Right ventricle myocardium superior (tissue), 1 donor: ENCODE measurements at places on chromosomes 13 and 19. TPM values are rescaled to one million over a fixed set of nuclear protein-coding genes. Genes with fewer than 3 reads are reported as not detected.
A peak's percentile ranks its signal among the peaks of the same experiment; 100 is the strongest.

ESD gene
- total RNA-seq: 104 TPM

UBE2L5 gene
- total RNA-seq: not detected

KLK12 gene
- not detected for total RNA-seq

LCP1 gene
- total RNA-seq: 20.5 TPM

KPTN gene
- total RNA-seq: 8.4 TPM

CD37 gene
- 4.0 TPM for total RNA-seq

SHISA2 gene
- 0.11 TPM for total RNA-seq

ZNF816 gene
- 4.7 TPM for total RNA-seq

ZSCAN1 gene
- total RNA-seq: not detected

- DNase-seq: peak; percentile 61
These were observed 10.5 kb upstream of the SMG9 start for GRCh38 chr19:43765109-43765876.

- no peak for DNase-seq
These were observed 34.2 kb downstream of the TDRD3 start for GRCh38 chr13:60431108-60431700.

GRCh38 chr19:28196101-28196500 lies 1016.9 kb downstream of the UQCRFS1 start:
- no peak for DNase-seq

DNA sequence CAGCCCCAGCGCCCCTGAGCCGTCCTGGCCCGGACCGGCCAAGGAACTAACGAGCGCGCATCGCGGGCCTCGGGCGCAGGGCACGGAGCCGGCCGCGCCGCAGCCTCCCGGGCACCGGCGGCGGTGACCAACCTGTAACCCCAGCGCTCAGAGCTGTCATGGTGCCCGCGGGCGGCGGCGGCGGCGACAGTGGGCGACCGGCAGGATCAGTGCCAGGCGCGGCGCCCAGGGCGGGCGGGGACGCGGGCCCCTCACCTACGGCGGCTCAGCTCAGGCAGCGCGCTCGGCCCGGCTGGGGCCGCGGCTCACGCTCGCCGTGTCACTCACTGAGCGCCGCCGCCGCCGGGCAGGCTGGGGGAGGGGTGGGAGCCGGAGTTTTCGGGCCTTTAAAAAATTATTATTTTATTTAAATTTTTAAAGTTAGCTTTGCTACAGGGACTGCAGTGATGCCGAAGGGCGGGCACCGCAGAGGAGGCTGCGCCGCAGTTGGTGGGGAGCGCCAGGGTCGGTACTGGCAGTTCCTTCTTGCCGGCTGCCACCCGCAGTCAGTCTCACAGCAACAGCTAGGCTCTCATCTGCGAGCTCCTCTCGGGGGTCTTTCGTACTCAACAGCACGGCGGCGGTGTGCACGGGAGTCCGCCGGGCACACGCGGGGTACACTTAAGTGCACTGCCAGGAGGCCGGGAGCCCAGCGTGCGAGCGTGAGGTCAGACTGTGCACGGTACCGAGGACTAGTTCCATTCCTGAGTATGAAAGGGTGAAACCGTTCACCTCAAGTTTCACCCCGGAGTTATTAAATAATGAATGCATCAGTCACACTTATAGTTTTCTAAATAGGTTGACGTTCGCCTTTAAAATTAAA lies at the start of gene NALCN:
Gene NALCN (minus strand): TSS at position 328 of the 862 bp plus-strand sequence. CDS start 17,382 bp downstream, outside the sequence.
- peak; percentile 54 for DNase-seq

GRCh38 chr19:48510421-48511268 lies 990 bp downstream of the LMTK3 start:
- DNase-seq: peak; percentile 64

- no peak for DNase-seq
These were observed 6.1 kb downstream of the AP2A1 start for GRCh38 chr19:49772850-49773432.

DNA sequence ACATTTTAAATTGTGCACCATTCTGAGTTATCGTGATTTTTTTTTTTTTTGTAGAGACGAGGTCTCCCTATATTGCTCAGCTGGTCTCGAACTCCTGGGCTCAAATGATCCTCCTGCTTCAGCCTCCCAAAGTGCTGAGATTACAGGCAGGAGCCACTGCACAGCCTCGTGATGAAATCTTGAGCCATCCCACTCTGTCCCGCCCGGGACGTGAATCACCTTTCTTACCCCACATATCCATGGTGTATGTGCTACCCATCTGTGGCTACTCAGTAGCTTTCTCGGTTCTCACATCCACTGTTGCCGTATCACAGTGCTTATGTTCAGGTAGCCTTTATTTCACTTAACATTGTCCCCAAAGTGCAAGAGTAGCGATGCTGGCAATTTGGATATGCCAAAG lies 26.5 kb downstream of the PAK4 start:
- DNase-seq: no peak

DNA sequence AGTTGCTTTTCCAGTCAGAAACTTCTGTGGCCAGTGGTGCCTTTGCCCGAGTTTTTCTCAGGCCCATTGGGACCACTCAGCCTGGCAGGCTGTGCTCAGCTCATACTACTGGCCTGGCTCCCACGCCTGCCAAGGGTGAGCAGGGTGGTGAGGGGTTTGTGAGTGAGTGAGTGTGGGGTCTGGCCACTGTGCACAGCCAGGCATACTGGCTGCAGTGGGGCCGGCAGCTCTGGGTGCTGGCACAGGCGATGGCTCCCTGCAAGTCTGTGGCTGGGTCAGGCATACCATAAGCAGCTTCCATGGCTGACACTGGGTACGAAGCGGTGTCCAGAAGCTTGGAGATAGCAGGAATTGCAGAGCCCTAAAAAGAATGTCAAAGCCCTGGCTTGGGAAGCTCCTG lies 161.0 kb downstream of the SLITRK6 start:
- peak; percentile 33 for DNase-seq

DNA sequence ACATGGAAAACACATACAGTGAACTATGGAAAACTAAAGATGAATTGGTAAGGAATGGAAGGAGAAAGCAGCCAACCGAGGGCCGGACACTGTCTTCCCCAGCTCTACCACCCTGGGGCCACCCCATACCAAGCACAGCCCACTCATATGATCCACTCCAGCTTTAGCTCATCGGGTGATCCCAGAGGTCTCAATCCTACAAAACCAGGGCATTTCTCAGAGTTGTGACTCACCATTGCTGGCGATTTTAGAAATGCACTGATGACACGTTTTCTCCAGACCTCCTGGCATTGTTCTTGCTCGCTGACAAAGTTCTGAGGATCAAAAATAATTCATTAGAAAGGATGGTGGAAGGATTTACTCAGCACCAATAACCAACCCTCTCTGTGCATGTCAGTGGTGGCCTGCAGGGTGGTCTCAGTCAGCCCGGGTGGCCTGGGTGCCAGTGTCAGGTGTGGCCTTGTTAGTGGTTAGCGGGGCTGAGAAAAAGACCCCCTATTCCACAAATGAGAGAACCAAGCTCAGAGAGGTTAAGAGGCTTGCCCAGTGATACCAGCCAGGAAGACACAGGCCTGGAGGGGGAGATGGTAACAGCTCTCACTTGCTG lies 6.6 kb downstream of the TMEM272 start:
- DNase-seq: no peak

GRCh38 chr13:113092776-113093579 lies 12.6 kb upstream of the F7 start:
- DNase-seq: no peak

- no peak for DNase-seq
These were observed 517.2 kb upstream of the SLITRK1 start for GRCh38 chr13:84399320-84400085.

GRCh38 chr13:105342281-105342820 lies 1193.1 kb downstream of the EFNB2 start:
- DNase-seq: no peak

DNA sequence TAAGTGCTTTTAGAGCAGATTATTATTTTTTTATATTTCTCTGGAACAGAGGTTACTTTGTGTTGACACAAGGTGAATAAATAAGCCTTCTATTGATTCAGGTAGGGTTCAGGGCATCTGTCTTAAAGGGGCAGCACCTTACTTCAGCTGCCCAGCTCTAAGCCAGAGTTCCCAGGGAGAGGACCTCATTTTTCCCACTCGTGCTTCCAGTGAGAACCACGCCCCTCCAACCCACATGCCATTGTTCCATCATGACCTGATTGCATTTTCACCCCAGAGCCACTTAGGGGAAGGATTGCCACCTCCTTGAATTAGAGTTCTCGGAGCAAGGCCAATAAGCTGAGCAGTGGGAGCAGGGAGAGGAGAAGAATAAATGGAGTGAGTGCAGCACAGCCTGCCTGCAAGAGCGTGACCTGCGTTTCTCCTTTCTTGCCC lies 104.3 kb upstream of the FRY start:
- no peak for DNase-seq

DNA sequence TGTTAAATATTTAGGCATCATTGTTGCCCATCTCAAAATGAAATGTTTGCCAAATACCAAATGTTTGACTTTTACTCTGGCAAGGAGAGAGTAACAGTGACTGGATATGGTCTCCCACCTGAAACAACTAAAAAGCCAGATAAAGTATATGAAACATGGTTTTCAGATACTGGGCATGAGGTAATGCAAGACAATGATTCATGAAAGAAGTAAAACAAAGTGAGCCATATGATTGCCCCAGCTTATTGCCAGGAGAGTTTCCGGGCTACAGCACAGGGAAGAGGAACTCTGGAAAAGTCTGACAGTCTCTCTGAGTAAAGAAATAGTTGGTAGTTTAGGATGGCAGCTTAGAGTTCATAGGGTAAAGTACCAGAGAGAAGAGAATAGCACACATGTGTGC lies 354.6 kb downstream of the DNAJC15 start:
- no peak for DNase-seq

DNA sequence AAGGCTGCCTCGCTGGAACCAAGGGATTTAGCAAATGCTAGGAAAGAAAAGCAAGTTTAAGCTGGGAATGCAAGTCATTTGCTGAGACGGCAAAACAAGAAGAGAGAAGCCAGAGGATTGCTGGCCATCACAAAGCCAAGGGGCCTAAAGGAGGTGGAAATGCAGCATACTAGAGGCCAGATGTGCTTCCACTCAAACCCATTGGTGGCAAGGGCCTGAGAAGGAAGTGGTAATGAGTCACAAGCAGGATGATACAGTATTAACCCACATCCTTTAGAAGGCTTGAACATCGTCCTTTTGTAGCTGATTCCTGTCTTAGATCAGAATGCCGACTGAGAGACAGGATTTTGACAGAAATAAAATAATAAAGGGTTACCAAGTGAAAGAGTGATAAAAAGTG lies 68.2 kb downstream of the ITGBL1 start:
- no peak for DNase-seq

DNA sequence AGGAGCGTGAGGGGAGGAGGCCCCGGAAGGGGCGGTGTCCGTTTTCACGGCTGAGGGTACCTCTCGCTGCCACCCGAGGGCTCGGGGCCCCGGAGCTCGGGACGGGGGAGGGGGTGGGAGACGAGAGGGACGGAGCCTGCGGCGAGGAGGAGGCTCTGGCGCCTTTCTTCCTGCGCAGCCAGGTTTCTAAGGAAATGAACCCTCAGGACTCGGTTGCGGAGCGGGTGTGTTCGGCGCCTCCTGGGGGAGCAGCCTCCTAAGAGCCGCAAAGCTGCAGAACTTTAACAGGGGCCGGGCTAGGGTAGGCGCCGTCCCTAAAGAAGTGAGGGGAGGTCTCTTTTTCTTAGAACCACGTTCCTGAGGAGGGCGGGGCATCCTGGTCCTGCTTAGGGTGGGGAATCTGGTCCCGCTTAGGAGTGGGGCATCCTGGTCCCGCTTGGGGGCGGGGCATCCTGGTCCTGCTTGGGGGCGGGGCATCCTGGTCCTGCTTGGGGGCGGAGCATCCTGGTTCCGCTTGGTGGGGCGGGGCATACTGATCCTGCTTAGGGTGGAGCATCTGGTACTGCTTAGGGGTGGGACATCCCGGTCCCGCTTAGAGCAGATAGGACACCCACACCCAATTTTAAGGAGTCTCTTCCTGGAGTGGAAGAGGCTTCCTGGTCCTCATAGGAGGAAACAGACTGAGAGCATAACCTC lies 6.2 kb downstream of the SYT5 start:
- DNase-seq: peak; percentile 75

DNA sequence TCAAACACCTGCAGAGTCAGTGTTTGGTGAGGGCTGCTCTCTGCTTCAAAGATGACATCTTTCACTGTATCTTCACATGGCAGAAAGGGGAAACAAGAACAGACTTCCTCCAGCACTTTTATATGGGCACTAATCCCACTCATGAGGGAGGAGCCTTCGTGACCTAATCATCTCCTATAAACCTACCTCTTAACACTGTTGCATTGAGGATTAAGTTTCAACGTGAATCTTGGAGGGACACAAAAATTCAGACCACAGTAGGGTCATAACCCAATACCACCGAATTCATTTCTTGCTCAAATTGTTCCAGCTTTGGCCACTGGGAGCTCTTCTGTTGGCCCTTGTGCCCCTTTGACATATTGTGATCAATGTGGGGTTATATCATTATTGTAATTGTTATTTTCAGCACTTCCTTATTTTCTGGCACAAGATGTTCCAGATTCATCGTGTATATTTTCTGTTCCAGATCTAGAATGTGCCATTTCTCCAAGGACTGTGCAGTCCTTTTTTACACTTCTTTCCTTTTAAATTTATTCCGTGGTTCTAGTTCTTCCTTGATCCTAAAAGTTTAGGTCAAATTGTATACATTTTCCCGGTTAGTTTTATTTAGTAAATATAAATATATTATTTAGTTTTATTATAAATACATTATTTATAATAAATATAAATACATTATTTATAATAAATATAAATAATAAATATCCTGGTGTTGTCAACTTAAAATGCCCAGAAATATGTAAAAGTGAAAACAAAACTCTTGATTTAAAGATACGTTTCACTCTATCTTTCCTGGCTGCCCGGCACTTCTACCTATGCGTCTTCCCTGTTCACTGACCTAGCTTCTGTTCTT lies 35.5 kb upstream of the IGFL4 start:
- no peak for DNase-seq

DNA sequence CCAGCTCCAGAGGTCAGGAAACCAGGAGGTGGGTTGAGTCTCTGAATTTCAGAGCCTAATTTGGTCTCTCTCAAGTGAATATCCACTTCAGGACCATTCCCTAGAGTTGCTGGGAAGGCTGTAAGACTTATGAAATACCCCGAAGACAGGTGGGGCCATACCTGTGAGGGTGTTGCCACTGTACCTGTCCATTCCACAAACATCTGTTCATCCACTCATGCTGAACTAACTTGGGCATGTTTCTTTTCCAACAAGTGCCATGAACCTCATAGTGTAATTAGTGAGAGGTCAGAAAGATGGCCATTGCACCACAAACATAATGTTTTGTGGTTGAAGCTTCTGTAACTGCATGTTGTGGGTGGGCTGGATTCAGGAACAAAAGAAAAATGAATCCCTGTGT lies 7.8 kb downstream of the ILF3 start:
- DNase-seq: no peak

DNA sequence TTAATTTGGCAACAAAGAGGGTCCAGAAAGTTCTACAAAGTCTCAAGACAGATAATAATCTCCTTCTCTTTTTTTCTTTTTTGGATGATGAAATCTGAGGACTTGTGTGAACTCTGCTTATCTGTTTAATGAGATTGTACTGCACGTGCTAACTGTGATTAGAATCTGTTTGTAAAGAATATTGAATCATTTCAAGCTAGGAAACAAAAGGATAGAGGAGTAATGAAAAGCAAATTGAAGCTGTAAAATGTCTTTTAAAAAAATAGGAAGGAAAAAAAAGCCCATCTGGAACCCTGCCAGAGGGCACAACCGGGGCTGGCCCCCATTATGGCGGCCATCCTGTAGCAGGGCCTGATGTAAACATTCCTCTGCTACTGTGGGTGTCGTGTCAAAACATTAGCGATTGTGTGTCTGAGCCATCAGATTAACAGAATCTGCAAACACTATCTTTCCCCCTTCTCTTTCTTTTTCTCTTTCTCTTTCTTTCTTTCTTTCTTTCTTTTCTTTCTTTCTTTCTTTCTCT lies 83.0 kb downstream of the FLT1 start:
- no peak for DNase-seq
